Fibroblast of the aortic adventitia (primary cell): ENCODE measurements at places on chromosomes 1 and 21. TPM values are rescaled to one million over a fixed set of nuclear protein-coding genes. Genes with fewer than 3 reads are reported as not detected.

GALNT2 gene
- total RNA-seq = 29.5 and 68.1 TPM in 2 replicates

SYT14 gene
- 0.08 and 35.0 TPM in 2 replicates for total RNA-seq

S100A8 gene
- total RNA-seq = not detected in 2 replicates

PTGFR gene
- 34.3 and 77.5 TPM in 2 replicates for total RNA-seq

SERPINC1 gene
- total RNA-seq = not detected in 2 replicates

OR2M2 gene
- total RNA-seq = not detected in 2 replicates

RHBDL2 gene
- total RNA-seq = 0.81 TPM in 1 of 2 replicates, not detected in the other

CFHR3 gene
- not detected in 2 replicates for total RNA-seq

SV2A gene
- total RNA-seq = 17.4 and 25.0 TPM in 2 replicates

PGLYRP3 gene
- total RNA-seq = not detected in 2 replicates

H6PD gene
- 30.7 and 36.9 TPM in 2 replicates for total RNA-seq

RTCA gene
- 43.2 and 118 TPM in 2 replicates for total RNA-seq

S100A3 gene
- total RNA-seq = 4.3 TPM in 1 of 2 replicates, not detected in the other

KIF21B gene
- total RNA-seq = under 0.01 TPM in 1 of 2 replicates, not detected in the other

NMNAT2 gene
- total RNA-seq = 0.49 and 3.4 TPM in 2 replicates

GRCh38 chr1:171357179-171357578 is 43.2 kb downstream of the FMO4 start:
- DNase-seq = no peak

DNA sequence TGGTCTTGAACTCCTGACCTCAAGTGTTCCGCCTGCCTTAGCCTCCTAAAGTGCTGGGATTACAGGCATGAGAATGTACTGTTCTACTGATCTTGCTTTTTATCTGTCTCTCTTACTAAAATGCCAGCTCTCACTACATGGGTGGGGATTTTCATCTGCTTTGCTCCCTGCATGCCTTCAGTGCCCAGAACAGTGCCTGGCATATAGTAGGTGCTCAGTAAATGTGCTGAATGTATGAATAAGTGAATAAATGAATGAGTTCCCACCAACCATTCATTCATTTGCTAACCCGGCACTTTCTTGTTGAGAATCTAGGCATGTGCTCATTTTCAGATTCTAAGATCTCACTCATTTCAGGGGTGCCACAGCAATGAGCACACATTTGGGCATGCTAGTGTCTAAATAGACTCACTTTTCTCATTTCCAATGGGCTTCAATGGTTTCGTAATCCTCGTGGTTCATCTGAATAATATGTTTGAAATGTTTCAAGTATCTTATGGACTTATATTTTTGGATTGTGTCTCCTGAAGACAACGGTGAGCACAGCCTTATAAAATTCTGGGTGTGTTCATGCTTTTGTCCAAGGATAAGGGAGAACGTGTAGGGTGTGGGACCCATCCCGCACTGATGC is 7.6 kb downstream of the DHRS3 start:
- DNase-seq = peak; percentile 56

DNA sequence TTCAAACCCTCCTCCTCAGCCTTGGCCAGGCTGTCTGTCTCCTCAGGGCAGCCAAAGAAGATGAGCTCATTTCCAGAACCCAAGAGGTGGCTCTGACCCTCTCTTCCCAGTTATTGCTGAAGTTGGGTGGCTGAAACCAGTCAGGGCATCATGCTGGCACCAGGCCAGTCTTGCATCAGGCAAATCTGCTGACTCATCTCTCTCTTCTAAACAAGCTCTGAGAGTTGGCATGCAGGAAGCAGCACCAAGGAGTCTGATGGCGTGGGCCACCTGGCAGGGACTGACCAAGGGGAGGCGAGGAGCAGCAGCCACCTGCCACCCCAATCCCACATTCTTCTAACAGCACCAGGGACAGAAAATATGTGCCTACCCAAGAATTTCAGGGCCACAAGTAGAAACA is 104.8 kb upstream of the ATP1A1 start:
- no peak for DNase-seq

DNA sequence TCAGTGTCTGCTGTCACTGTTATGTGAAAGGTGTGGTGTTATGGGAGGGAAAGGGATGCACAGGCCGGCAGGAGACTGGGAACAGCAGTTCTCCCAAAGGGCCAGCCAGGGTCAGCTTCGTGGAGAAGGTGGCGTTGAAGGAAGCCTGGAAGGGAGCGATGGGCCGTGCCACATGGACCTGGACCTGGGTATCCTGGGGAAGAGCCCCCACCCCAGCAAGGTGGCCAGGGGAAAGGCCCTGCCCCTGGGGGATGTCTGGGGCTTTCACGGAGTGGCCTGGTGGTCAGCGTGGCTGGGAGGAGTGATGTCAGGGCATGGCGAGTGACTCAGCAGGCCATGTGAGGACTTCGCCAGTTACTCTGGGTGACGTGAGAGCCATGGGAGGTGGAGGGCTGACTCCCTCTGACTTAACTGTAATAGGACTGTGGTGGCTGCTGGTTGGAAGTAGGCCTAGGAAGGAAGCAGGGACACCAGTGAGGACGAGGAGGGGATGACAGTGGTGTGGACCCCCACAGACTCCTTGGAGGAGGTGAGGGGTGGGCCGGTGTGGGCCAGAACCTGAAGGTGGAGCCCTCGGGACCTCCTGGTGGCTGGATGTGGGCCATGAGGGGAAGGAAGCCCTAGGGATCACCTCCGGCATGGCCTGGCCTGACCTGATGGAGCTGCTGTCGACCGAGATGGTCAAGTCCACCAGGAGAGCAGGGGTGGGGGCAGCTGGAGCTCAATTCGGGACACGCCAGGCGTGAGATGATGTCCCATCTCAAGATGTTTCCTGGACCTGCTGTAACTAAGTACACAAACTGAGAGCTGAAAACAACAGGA is 54.5 kb downstream of the BACE2 start:
- DNase-seq = peak; percentile 34

DNA sequence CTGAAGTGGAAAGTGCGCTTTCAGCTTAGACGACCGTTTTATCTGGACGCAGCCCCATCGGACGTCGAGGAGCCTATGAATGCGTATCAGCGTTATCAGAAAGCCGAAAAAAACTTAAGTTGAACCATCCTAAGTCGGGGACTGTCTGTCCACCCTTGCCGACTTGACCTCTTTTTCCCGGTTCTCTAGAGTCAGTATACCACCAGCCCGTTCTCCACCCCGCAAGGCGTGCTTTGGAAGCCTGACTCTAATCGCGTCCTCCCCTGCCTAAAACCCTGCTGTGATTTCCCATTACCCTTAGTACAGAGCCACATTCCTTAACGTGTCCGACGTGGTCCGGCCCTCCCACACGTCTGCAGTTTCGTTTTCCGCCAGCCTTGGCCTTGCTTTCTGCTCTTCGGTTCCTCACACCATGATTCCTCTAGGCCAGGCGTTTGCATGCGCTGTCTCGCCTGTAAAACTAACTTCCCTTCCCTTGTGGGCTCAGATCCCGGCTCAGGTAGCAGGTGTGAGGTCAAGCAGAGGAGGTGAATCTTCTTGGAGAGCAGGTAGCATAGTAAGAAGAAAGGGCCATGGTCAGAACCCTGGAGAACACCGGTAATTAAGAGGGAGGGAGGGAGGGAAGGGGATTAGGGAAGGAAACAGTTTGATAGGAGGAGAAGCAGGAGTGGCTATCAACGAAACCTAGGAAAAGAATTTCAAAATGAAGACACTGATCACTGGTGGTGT is 865 bp downstream of the ADPRS start:
- DNase-seq = peak; percentile 55

- peak; percentile 26 for DNase-seq
Measured at GRCh38 chr1:150516616-150517015, 1.1 kb downstream of the FALEC start.

DNA sequence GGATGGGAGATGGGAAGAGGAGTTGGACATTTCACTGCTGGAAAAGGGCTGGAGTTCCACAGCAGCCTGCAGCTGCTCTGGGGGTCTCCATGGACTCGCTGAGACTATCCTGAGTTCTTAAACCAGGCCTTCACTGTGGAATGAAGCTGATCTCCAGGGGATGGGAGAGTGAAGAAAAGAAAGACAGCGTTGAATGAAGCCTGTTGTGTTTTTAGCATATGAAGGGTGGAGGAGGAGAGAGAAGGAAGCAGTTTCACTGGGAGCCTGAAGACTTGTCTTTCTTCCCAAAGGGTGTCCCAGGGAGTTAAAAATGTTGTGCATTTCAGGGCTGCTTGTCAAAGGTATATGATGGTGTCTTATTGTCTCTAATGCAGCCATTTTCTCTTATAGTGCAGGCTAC is 9.2 kb downstream of the ROR1 start:
- DNase-seq = no peak

DNA sequence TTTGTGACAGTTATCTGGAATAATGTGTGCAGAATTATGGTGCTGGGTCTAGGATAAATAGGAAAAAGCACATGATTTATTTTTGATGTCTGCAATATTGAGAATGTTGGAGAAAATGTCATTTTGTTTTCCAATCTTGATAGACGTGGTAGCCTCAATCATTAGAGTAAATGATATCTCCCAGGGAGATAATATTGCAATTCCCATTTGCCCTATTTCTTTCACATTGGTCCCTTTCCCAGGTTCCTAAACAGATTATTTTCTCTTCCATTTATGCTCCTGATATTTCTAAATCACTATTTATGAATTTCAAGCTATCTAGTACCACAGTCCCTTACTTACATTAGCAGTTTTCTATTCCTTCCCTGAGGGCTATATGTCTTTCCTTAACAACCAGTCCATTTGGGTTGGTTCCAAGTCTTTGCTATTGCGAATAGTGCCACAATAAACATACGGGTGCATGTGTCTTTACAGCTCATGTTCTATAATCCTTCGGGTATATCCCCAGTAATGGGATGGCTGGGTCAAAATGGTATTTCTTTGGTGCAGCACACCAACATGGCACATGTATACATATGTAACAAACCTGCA is 447.3 kb downstream of the PLA2G4A start:
- DNase-seq = no peak

GRCh38 chr1:25001125-25001915 is 71.2 kb upstream of the RUNX3 start:
- DNase-seq = no peak

GRCh38 chr1:209756615-209757445 is 977 bp downstream of the TRAF3IP3 start:
- no peak for DNase-seq

DNA sequence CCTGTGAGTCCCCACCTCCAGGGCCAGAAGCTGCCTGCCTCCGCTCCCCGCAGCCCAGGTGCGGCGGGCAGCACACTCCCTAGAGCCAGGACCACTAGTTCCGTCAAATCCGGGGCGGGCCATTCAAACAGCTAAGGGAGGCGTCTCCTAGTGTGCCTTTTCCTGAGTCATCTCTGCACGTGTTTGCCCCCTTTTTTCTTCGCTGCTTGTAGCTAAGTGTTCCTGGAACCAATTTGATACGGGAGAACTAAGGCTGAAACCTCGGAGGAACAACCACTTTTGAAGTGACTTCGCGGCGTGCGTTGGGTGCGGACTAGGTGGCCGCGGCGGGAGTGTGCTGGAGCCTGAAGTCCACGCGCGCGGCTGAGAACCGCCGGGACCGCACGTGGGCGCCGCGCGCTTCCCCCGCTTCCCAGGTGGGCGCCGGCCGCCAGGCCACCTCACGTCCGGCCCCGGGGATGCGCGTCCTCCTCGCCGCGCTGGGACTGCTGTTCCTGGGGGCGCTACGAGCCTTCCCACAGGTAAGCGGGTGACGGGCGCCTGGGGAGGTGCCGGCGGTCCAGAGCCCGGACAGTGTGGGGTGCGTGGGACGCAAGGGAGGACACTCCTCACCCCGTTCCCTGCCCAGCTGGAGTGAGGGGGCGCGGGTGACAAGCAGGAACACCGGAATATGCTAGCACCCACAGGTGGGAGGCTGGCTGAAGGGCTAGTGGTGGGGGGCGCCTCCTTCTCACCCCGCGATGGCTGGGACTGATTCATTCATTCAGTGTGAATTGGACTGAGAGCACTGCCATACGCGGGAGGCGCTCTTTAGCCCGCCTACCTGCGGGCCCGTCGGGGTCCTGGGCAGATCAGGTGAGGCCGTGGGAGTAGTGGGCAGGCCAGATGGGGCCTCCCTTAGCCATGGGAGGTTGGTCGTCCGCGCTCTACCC is at the start of gene TNFRSF8:
Gene TNFRSF8 (plus strand): TSS at position 163 of the 932 bp plus-strand sequence. CDS start 296 bp downstream, at position 459.
- peak; percentile 29 for DNase-seq

GRCh38 chr21:35048183-35048601 is 910 bp downstream of the RUNX1 start:
- no peak for DNase-seq

GRCh38 chr1:47507881-47508701 is 70.2 kb downstream of the FOXD2 start:
- DNase-seq = no peak

GRCh38 chr1:220455559-220455958 is 72.4 kb upstream of the MARK1 start:
- no peak for DNase-seq

- DNase-seq = no peak
Measured at GRCh38 chr1:154220970-154221277, 169 bp downstream of the UBAP2L start.

GRCh38 chr21:32921632-32922230 is 104.0 kb upstream of the OLIG2 start:
- DNase-seq = peak; percentile 6

- DNase-seq = no peak
Measured at GRCh38 chr1:68234094-68234493, 1.8 kb upstream of the WLS start.

DNA sequence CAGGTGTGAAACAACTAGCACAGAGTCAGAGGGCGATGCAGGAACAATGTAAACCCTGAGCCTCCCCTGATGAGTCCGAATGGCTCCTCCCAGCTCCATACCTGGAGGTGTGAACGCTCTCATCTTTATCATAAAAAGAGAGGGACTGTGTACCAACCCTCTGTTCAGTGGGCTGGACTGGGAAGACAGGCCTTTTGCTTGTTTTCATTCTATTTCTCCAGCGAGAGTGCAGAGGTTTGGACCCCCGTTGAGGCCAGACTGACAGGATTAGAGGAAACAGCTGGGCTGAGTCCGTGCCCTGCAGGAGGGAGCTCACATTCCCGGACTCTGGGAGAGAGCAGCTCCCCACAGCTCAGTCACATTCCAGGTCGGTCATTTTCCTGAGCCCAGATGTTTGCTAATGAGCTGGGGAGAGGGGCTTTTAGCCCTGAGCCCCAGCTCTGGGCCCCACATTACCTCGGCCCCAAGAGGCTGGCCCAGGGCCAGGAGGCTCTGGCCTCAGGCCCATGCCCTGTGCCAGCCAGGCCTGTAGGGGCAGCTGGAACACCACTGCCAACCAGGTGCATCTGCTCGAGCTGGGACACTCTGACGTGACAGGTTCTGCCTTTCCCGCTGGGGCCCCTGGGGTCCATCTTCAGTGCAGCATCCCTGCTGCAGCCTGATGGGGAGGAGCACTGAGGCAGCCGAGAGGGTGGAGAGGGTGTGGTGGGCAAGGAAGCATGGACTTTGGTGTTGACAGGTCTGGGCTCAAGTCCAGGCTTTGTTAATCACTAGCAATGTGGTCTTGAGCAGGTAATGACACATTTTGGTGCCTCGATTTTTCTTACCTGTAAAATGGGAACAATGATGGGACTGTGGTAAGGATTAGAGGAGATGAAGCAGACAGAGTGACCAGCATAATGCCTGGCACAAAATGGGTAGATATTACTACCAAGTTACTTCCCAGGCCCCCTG is 3.5 kb upstream of the NBL1 start:
- no peak for DNase-seq

DNA sequence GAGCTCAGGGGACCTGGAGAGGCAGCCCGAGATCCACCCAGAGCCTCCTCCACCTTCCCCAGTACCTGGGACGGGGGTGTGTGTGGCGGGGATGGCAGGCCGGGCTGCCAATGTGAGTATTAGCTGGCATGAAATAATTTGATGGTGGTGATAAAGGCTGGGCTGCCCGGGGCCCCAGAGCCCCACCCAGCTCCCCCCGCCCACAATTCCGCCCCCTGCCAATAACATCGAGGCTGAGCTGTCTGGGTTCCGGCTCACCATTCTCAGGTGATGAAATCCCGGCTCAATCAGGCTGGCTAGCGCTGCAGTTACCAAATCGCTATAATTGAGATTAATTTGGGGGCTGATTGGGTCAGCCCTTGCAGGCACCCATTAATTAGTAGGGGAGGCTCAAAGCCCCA is 103.8 kb upstream of the CASZ1 start:
- no peak for DNase-seq

GRCh38 chr1:218970397-218970990 is 203.2 kb upstream of the LYPLAL1 start:
- no peak for DNase-seq
